Activated CD8-positive, alpha-beta memory T cell treated with anti-CD3 and anti-CD28 coated beads for 1 hour (primary cell): ENCODE measurements at places on chromosomes 6 and 20.
A peak's percentile ranks its signal among the peaks of the same experiment; 100 is the strongest.

DNA sequence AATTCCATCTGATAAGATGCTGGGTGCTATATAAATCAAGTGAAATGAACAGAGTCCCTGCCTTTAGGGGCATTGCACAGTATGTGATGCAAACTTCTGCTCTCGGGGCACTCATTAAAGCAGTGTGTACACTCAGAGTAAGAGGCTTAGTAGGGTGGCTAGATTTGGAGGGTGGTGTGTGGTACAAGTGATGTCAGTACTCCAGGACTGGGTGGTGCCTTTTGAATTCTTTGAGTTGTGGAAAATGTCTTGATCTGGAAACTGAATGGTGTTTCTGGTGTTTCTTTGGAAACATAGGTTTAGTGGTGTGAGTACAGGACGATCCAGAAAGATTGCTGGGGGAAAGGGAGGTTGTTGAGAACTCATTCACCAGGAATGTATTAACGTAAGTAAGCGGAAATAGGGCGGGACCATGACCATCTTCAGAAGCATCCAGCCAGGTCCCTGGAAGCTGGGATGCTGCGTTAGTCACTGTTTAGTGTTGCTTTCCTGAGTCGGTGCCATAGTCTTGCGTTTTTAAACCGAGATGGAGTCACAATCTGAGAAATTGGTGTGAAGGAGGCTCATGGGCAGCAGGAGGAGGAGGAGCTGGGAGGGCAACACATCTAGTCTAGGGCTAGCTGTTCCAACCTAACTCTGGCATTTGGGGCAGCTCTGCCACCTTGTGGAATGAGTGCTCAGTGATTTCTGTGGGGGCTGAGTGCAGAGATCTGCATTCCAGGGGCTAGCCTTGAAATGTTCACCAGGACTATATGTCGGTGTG, 70.3 kb downstream of the SCAND1 start:
- DNase-seq = peak; percentile 30

DNA sequence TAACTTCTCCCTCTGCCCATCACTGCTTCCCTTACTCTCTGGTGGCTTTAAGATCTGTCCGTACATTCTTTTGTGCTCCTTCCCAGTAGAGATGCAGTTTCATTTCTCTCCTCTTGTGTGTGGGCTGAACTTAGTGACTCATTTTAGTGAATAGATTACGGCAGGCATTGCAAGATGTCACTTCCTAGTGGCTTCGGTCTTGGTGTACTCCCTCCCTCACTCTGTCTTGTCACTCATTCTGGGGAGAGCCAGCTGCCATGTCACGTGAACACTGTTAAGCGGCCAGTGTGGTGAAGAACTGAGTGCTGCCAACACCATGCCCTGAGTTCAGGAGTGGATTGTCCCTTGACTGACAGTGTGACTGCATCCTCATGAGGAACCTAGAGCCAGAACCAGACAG, 115.9 kb downstream of the OTOR start:
- no peak for DNase-seq

- no peak for DNase-seq
Measured at GRCh38 chr20:63317061-63317460, 24.1 kb downstream of the COL20A1 start.

GRCh38 chr6:45614488-45615285, 237.0 kb upstream of the SUPT3H start:
- no peak for DNase-seq

DNA sequence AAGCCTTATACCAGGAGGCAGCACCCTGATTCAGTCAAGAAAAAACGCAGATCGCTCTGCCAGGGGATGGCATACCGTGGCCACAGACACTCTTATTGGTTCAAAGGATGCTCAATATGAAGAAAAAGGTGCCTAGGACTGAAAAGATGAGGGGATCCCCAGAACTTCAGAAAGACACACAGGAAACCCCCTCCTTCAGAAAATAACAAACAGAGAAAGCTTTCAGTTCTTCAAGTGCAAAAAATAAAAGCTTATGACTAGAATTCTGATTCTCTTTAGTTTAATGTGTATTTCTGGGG, 17.7 kb upstream of the MYB start:
- no peak for DNase-seq

- DNase-seq = no peak
Measured at GRCh38 chr20:9359561-9360308, 154.7 kb upstream of the LAMP5 start.

- DNase-seq = no peak
Measured at GRCh38 chr20:33560026-33560425, 70.1 kb downstream of the CBFA2T2 start.

DNA sequence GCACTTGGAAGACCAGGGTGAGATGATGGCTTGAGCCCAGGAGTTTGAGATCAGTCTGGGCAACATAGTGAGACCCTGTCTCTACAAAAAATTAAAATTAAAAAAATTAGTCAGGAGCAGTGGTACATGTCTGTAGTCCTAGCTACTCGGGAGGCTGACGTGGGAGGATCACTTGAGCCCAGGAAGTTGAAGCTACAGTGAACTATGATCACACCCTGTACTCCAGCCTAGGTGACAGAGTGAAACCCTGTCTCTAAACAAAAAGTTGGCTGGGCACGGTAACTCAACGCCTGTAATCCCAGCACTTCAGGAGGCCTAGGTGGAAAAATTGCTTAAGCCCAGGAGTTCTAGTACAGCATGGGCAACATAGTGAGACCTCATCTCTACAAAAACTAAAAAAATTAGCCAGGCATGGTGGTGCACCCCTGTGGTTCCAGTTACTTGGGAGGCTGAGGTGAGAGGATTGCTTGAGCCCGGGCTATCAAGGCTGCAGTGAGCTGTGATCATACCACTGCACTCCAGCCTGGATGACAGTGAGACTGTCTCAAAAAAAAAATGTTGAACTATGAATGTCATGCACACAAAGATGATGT, 60.8 kb upstream of the MYL9 start:
- no peak for DNase-seq

DNA sequence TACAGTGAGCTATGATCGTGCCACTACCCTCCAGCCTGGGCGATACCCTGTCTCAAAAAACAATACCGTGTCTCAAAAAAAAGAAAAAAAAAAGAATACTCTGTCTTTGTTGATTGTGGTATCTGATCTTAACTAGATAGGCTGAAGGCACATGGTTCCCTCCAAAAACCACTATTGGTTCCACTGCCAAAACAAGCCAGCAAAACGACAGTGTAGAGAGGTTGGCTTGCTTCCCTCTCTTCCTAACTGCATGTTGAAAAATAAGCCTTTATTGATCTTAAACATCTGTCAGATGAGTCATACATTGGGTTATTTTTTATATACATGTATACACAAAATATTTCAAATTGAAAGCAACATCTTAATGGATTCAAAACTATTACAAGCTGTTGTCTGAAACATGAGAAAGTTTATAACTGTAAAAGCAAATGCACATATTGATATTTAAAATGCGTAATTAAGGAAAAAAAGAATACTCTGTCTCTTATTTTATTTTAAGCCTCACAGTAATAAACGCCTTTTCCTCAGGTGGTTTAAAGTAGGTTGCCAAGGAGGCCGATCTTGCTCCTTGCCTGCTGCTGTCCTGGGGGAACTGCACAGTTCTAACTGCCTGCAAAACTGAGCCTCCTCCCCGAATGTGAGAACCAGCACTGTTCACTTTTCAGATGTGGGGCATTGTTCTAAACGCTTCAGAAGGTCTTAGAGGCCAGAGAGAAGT, 7.0 kb upstream of the NINL start:
- no peak for DNase-seq

DNA sequence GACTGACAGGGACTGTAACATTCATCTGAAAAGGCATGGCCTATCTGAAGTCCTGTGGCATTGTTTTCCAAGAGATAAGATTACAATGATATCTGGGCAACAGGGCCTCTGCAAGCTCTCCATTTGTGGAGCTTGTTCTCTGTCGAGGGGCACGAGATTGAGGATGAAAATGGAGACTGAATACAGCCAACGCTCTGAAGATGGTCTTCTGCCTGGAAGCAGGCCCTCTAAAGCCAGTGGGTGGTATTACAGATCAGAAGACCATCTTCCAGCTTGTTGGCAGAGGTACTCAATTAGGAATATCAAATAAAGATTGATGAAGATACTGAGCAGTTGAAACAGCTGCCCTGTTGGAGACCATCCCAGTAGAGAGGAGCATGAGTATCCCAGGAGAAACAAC, 288.2 kb downstream of the CENPW start:
- DNase-seq = no peak

- no peak for DNase-seq
Measured at GRCh38 chr6:111941686-111942330, 68.6 kb upstream of the FYN start.
